Cardiac fibroblast (primary cell): ENCODE measurements at places on chromosomes 7 and 10.

GRCh38 chr7:584122-584465 is 64.4 kb upstream of the PDGFA start:
- DNase-seq = no peak

- no peak for DNase-seq
Observed at GRCh38 chr7:102849538-102849937, 63.3 kb upstream of the LRRC17 start.

DNA sequence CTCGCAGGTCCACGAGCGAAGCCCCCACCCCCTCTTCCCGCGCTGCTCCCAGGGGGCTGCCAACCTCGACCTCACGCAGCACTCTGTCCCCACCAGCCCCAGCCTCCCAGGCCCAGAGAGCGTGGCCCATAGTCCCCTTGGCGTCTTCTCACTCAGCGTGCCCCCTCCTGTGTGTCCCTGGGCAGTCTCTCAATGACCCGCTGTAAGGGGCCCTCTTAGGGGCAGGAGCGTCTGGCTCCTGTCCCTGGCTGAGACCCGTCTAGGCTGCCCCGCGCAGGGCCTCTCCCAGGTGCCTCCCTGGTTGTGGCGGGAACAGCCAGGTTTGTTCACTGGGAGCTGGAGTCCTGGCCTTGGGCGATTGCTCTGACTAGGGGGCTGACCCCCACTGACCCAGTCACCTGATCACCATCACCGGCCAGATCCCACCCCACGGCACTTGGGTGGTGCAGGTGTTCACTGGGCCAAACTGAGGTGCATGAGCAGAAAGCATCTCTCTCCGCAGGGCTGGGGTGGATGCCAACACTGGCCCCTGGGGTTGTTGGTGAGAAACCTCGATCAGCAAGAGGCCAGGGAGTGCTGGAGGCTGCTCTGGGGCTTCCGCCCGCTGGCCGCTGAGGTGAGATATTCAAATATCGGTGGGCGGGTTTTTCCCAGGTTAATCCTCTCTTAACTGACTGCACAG is 12.6 kb upstream of the WDFY4 start:
- no peak for DNase-seq

GRCh38 chr10:70433581-70434280 is 7.8 kb downstream of the NODAL start:
- peak; percentile 49 for DNase-seq

- DNase-seq = no peak
Observed at GRCh38 chr10:128086003-128086863, 40.0 kb downstream of the MKI67 start.

- DNase-seq = peak; percentile 99
Observed at GRCh38 chr7:116354171-116354545, 143.8 kb downstream of the TES start.

DNA sequence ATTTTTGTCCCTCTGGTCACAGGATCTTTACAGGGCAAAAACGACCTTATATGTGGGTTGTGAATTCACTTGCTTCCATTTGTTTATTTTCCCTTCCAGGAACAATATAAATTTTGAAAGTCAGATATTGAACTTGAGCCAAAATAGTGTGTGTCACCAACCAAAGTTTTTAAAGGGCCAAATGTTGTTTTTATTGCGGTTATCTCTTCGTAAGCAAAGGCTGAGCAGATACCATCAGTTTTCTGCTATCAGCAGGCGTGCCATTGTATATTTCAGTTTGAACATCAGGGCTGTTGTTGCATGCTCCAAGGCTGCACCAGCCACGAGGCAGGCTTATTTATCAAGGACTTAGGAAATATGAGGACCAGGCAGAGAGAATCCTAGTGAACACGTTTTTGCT is 160.3 kb downstream of the PAXIP1 start:
- DNase-seq = no peak

DNA sequence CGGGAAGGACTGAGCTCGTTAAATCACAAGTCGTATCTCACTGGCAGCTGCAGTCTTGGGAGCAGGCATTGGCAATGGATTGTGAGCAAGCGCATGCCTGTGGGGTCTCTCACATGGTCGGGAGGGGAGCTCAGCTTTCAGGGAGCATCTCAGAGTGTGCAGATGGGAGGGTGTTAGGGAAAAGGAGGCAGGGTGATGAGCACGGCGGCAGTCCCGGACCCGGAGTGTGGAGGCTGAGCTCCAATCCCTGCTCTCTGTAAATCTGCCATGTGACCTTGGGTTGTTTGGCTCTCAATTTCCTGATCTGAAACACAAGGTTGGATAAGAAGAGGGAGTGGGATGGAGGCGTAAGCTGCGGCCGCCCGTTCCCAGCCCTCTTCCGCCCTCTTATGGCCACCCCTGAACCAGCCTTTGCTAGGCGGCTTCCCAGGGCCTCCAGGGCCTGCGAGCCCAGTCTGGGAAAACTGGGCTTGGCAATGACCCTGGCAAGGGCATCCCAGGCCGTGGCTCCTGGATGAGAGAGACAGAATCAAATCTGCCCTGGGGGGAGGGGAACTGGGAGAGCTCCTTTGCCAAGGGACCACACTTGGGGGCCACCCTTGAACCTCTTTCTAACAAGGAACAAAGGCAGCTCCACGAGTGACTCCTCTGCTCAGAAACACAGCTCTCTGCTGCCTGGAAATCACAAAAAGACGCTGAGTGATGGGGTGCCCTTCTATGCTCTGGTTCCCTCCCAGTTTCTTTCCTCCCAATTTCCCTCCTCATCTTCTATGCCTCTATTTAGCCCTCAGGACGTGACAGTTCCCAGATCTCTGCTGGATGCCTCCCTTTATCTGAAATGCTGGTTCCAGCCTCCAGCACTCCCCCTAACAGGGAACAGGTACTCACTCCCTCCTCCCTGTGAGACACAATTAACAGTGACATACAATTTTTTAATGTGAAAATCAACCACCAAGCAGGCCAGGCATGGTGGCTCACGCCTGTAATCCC is 41.7 kb upstream of the LOXL4 start:
- peak; percentile 87 for DNase-seq

DNA sequence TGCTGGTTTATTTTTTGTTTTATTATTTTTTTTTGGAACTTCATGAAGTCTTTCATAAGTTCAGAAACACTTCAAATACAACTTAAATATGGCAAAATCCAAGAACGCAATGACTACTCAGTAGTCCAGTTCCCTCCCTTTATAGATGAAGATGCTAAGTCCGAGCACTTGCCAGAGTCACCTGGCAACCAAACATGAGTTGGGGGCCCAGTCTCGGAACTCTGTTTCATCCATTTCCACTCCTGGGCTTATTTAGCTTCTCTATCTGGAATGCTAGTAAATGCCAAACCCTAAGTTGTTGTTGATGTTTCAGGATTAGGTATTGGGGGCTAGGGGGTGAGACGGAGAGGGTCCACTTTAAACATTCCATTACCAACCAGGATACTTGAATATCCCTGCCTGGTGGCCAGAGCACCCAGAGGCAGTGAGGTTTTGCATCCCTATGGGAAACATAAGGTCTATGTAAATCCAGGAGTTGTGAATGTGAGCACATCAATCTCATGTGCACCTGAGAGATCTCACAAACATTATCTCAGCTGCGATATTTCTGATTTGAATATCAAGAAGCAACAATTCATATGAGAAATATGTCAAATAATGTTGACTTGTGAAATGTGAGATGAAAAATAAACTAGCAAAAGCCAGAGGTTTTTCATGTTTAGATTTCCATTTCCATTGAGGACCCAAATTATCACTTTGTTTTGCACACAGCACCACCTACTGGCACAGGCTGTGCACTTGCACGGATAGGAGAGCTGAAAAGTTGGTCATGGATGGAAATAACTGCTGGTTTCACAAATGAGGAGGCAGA is 129.3 kb downstream of the PKD1L1 start:
- peak; percentile 86 for DNase-seq
